ENCODE measurements at places on chromosomes 7 and 10.

DNA sequence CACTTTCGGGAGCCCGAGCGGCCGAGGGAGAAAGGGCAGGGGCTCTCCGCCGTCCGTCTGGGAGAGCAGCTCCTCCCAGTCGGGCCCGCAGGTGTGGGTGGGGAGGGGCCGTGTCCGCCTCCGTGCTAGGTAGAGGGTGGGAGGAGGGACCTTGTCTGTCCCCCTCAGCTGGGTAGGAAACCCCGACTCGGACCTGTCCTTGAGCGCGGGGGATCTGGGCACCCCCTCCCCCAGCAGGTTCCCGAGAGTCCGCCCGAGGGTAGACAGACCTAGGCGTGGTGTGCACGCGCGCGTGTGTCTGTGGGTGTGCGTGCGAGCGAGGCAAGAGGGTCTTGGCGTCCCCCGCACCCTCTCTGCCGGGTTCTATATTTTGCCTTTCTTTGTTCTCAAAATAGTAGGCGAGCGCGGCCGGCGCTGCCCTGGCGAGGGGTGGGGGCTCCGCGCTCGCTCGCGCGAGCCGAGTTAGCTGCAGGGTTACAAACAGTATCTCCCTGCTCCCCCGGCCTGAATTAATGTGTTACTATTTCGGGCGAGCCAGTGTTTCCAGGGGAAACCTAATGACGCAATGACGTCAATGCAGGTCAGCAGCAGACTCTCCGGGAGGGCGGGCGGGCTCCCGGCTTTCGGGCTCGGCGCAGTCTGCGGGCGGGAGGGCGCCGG is 73.9 kb upstream of the LEP start:
- no peak for DNase-seq

DNA sequence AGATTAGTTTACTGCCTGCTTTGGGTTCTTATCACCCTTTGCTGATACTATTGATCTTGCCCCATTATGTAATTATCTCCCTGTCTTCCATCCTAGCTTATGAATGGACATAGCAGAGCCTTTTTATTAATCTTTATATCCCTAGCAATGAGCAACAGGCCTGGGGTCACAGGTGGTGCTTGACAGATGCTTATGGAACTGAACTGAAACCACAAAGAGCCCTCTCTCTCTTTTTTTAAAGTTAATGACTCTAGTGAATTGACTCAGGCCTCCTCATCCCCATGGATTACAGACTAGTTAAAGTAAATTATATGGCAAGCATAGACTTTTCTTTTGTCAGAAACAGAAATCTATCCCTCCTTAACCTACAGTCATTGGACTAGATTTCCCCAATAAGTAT is 265.2 kb downstream of the PHTF2 start:
- DNase-seq, result no peak

GRCh38 chr7:106114716-106115383 is 2.7 kb upstream of the SYPL1 start:
- no peak for DNase-seq

GRCh38 chr10:2680821-2681220 is 386.5 kb upstream of the PFKP start:
- no peak for DNase-seq

GRCh38 chr7:116337800-116338199 is 127.5 kb downstream of the TES start:
- no peak for DNase-seq

DNA sequence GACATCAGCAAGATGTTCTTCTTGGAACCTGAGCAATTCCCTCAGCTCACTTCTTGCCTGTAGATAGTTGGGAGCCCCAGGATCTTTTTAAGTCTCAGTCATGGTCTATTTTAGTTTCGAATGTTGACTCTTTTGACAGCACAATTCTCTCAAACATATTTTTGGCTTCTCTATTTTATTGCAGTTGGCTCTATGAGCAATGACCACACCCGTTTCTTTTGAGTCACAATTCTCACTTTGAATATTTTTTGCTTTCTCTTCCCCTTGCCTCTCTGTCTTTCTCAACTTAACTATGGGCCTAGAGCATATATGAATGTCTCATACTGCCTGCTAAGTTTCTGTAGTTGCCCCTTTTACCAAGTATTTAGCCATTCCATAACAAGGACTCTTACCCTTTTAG is 222.8 kb downstream of the PTN start:
- DNase-seq, result no peak

DNA sequence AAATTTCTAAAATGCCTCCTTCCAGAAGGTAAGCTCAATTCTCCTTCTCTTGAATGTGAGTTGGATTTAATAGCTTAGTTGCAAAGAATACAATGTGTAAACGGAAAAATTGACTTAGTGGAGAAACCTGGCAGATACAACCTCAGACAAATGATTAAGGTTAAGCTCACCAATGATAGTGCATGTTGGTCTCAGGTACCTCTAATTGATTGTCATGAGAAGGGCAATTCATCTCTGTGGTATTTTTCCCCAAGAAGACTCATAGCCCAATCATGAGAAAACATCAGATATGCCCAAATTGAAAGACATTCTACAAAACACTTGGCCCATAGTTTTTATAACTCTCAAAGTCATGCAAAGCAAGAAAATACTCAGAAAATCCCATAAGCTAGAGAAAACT is 36.2 kb upstream of the TMEM106B start:
- DNase-seq, result no peak

- no peak for DNase-seq
Observed at GRCh38 chr10:68955355-68955831, 577 bp upstream of the DDX21 start.

GRCh38 chr7:108094346-108094745 is 35.8 kb downstream of the LAMB4 start:
- DNase-seq, result no peak

DNA sequence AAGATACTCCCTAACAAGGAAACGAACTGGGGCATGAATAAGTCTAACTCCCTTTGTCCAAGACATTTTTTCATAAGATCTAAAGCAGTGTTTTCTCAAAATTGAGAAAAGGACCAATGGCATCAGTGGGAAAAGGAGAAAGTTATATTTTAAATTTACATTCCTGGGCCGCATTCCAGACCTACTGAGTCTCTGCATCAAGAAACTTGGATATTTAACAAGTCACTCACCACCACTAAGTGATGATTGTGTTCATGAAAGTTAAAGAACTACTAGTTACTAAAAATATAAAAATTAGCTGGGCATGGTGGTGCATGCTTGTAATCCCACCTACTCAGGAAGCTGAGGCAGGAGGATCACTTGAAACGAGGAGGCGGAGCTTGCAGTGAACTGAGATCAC is 149.6 kb upstream of the MEOX2 start:
- no peak for DNase-seq

DNA sequence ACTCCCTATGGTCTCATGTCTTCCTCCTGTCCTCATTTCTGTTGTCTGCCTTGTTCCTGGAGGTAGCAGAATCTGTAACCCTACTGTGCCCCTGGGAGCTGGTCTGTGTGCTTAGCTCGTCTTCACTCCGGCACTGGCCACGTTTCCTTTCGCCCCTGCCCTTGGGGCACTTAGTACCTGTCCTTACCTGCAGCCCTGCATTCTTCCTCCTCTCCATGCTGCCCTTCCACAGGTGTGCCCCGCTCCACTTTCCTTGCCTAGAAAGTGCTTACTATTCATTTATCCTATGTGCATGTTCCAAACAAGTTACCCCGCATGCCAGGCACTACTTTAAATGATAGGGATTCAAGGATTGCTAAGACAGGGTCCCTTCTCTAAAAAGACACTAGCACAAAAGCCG is 199.9 kb upstream of the ZMIZ1 start:
- no peak for DNase-seq

DNA sequence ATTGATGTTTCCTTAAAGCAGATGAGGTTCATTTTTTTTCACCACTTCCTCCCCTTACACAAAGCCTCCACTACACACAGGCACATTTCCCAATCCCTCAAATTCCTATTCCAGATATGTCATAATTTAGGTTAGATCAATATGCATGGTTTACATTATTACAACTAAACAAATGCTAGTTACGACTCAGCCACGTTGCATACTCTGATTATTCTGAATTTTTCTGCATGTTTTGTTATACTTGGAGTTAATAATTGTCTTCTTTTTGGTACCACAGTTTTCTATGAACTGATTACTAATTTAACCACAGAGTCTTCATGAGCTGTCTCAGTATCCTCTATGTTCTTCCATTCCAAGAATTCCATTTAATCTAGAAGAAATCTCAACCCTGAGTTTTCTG is 4.4 kb upstream of the BICC1 start:
- DNase-seq, result no peak

DNA sequence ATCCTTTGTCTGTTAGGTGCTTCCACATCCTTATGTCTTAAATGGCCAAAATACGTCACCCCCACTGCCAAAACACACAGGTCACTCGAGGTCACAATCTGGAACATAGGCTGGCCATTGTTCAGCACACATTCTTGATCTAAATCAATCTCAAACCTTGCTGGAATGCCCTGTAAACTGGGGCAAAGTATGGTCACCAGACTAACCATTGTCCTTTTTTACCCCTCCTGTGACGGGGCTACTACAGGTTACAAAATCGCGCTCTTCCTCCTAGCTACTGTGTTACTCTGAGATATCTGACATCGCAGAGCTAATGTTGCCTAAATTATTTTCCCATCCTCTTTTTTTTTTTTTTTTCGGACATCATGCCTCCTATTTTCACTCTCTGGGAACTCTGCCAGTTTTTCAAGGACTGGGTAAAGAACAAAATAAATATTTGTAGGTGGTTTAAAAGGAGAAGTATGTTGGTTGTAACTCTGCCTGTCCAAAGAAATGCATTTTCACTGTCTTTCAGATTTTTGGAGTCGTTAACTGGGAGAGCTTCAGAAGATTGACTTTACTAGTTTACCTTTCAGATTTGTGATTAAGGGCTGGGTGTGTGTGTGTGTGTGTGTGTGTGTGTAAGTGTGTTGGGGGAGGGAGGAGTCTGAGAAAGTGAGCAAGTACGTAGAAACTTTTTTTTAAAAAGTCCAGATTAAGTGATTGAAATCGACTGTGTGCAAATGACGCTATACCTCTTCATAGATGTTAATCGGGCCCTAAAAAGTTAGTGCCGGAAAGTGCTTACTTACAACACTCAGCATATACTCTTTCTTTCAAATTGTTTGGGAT is 942 bp upstream of the KIAA1217 start:
- no peak for DNase-seq

GRCh38 chr7:20222219-20222828 is 5.1 kb upstream of the MACC1 start:
- DNase-seq, result no peak

DNA sequence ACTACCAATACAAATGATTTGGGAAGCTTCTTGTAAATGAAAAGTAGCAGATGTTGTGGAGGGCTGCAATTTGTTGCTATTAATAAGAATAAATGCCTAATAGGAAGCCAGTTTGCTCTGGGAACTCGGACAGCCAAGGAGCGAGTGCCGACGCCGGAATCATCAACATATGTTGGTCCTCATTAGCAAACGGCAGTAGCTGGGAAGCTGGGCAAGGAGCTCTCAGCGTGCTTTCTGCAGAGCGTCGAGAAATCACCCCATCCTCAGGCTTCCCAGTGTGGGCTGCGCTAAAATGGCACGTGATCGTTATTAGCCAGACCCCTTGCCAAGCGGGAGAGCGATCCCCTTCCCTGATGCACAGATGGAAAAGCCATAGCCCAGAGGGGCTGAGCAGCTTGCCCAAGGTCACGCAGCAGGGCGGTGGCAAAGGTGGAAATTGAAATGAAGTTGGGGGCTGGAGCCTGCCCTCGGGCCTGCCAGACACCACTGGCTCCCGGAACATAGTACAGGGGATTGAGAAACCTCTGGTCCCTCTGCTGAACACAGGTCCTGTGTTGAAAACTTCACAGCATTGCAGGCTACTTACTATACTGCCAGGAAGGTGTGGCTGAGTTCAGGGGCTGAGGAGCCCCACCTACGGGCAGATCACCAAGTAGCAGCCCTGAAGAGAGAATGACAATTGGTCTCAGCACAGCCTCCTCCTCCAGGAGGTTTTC is 326.9 kb downstream of the PLXNA4 start:
- no peak for DNase-seq

- DNase-seq, result no peak
Observed at GRCh38 chr10:7515439-7515838, 104.6 kb upstream of the SFMBT2 start.

DNA sequence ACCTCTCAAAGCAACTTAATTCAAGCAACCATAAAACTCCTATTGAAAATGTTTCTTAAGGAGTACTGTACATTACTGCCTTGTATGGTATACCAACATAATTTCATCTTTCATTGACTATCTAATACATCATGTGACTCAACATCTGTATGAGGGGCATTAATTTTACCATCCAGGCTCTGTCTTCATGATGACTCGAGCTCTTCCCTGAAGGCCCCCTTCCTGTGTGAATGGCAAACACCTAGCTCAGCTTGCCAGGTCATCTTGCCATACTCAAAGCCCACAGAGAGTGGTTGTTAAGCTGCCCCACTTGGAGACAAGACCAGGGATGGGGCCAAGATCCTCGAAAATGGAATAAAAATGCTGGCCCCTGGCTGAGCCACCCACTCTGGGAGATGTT is 82.4 kb downstream of the SGMS1 start:
- DNase-seq, result no peak

DNA sequence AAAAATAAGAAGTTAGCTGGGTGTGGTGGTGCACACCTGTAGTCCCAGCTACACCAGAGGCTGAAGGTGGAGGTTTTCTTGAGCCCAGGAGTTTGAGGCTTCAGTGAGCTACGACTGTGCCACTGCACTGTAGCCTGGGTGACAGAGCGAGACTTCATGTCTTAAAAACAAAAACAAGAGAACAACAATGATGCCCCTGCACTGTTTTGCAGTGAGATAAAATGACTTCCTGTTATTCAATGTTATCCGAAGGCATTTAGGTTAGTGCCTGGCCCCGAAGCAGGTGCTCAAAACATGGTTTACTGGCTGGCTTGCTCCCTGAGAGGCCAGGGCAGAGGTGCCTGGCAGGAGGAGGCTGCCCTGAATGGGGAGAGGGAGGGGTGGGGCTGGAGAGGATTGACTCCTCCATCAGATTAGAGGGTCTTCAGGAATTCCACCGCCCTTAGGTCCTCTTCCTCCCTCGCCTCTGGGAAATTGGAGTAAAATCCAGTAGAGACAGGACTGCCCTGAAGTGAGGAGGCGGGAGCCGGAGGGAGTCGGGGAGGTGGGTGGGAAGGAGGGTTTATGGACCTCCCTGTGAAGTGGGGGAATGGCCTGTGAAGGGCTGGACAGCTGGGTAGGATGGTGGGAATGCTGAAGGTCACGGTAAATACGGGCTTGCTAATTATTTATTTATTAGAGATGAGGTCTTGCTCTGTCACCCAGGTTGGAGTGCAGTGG is 6.8 kb upstream of the CLDN4 start:
- no peak for DNase-seq

GRCh38 chr10:43699516-43699915 is 50.8 kb upstream of the ZNF32 start:
- no peak for DNase-seq

DNA sequence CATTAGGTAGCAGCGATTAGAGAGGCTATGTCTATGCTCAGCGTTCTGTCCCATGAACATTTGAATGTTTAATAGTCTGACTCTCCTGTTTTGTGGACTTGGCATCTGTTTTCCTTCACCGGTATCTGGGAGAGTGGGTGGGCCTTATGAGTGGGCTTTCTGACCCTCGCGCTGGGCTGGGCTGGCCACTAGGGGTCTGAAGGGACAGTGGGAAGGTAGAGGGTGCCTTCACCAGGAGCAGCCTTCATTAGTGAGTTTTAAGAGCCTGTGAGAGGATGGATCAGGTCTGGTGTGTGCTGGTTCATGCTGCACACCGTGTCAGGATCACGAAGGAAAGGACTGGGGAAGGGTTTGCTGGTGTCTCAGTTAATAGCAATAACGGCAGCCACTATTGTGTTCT is 33.4 kb downstream of the DCLRE1A start:
- no peak for DNase-seq

GRCh38 chr7:158479021-158479663 is 108.5 kb downstream of the PTPRN2 start:
- DNase-seq, result no peak

- no peak for DNase-seq
Observed at GRCh38 chr10:131778385-131778784, 122.4 kb upstream of the PPP2R2D start.

Measured in stimulated activated CD8-positive, alpha-beta memory T cell treated with anti-CD3 and anti-CD28 coated beads, Interleukin-7, amount 100 ng/mL, for 48 hours (primary cell).